ENCODE measurements at places on chromosomes 6 and 20.

DNA sequence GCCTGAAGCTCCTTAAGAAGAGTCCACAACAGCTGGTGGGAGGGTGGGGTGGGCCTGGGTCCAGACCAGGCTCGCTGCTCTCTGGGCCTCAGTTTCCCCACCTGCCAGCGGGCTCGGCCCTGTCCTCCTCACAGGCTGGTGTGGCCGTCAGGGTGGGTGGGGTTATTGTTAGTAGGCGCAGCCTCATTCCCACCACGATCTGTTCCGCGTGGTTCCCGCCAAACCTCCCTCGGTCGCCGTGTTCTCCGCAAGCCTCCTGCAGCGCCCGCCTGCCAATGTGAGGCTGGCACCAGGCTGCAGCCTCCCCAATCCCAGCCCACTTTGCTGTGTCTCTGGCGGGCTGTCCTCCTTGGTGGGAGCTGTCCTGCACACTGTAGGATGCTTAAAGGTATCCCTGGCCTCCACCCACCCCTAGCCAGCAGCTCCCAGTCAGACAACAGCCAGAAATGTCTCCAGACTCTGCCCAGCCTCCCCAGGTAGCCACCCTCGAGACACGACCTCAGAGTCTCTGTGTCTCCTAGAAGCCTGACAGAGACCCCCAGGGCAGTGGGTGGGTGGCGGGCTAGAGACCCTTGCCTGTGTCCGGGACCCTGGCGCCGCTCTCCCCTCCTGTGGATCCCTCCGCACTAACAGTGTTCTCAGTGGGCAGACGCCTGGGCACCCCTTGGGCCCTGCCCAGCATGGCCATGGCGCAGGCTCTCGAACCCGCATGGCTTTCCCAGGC, 15.3 kb downstream of the SLC17A9 start:
- DNase-seq: no peak

- DNase-seq: no peak
Observed at GRCh38 chr20:6855796-6856195, 88.3 kb downstream of the BMP2 start.

GRCh38 chr6:12175626-12176025, 114.5 kb upstream of the EDN1 start:
- no peak for DNase-seq

DNA sequence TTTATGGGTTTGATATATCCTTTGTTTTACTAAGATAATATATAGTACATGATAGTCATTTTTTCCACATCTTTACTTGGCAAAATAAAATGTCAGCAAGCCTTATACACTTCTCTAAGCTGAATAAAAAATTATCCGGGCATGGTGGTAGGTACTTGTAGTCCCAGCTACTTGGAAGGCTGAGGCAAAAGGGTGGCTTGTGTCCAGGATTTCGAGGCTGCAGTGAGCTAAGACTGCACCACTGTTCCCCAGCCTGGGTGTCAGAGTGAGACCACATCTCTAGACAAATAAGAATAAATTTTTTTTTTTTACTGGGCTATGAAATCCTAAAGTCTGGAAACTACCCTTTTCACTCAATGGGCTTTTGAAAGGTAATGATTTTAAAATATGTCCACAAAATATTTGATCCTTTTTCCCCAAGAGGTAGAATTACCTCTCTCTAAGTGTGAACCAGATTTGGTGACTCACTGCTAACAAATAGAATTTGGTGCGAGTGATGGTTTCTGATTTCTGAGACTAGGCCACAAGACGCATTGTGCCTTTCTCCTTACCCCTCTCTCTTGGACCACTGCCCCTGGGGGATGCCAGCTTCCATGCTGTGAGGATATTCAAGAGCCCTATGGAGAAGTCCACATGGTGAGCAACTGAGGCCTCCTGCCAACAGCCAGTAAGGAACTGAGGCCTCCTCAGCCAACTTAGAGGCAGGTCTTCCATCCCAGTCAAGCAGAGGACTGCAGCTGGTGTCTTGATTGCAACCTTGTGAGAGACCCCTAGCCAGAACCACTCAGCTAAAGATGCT, 84.2 kb upstream of the ZNFX1 start:
- DNase-seq: no peak

DNA sequence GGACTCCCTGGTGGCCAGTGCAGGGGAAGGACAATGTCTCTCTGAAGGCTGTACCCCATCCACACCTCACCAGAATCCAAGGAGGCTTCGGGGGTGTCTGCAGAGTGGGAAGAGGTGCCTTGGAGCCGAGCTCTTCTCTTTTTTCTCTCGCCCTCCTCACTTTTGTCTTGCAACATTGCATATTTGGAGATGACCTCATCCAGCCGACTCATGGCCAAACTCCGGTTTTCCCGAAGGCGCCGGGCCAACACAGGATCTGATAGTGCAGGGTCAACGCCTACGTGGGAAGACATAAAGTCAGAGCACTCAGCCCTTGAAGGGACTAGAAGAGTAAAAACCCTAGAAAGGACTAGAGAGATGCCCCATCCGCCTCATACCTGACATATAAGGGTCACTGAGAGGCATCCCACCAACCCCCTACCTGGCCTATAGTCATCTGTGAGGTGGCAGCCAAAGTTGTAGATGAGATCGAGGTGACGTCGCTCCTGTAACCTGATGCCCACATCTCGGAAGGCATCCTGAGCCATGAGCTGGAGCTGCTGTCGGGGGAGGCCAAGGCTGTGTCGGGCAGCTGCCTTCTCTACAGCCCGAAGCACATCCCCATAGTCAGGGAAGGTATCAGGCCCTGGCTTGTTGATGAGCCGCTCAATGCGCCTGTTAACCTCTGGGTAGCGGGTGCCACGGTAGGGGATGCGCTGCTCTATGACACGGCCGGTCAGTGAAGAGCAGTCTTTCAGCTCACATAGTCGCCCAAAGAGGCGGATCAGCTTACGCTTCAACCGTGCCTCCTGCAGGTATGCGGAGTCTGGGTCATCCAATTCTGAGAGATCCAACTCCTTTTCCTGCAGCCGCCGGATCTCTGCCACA, 3.0 kb upstream of the ZBTB22 start:
- DNase-seq: no peak
